Stimulated activated CD8-positive, alpha-beta memory T cell treated with anti-CD3 and anti-CD28 coated beads, Interleukin-2, amount 100 ng/mL, for 1 hour (primary cell): ENCODE measurements at places on chromosomes 6 and 20.

DNA sequence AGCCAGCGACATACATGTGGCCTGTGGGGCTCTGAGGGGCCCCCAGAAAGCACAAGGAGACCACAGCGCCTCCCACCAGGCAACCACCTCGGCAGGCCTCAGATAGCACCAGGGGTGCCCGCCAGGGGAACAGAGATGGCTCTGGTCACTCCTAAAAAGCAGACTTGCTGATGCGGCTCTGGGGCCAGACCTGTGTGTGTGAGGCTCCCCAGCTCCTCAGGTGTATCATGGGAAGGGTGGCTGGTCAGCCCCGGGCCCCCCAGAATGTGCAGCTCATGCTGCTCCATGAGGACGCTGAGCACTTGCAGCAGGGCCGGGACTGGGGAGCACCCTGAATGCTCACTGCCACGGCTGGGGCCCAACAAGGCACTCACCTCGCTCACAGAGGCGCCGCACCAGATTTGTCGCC, 60.2 kb downstream of the PYGB start:
- DNase-seq = no peak

DNA sequence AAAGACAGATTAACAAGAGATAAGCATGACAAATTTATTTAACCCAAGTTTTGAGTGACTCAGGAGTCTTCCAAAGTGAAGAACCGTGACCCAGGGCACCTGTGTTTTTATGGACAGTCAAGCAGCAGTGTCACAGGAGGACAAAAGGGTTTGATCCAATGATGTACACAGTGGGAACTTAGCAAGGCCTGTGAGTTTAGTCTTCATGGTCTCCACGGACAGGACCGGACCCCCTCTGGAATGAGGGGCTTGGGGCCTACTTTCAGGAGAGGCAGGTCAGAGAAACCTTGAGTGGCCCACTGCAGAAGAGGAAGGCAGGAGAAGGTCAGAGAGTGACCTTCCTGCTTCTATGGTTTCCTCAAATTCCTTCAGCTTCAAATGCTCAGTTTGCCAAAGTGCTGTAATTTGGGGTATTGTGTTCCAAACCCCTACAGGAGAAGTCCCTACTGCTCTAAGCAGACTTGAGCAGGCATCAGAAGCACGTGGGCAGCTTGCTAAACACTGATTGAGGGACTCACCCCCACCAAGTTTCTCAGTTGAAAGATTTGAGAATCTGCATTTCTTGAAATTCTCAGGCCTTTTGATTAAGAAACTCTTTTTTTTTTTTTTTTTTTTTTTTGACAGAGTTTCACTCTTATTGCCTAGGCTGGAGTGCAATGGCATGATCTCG, 26.4 kb upstream of the ZMYND8 start:
- no peak for DNase-seq

GRCh38 chr6:63689421-63689820, 53.8 kb downstream of the PHF3 start:
- no peak for DNase-seq

DNA sequence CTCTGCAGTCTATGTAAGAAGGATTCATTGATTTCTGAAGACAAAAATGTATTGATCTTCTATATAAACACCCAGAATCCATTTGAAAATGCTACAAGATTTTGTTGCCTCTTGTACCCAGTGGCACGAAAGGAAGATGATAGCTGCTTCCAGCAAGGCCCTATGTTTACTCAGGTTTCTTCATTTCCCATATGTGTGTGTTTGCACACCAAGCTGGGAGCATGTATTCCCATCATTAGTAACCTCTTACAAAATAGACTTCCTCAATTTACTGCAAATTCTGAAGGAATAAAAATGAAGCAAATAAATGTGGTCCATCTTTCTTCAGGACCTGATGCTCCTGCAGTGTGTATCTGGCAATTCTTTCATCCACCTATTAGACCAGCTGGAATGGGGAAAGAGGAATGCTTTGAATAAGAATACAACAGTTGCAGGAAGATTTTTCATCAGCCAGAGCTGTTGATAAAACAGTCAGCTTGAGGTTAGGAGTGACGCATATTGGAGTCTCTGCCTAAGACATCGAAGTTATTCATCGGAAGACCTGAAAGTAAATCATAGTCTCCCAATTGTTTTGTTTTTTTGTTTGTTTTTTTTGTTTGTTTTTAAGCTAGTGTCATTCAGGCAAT, 132.3 kb downstream of the PDE7B start:
- DNase-seq = no peak

GRCh38 chr20:53825282-53825681, 231.6 kb upstream of the ZNF217 start:
- no peak for DNase-seq

DNA sequence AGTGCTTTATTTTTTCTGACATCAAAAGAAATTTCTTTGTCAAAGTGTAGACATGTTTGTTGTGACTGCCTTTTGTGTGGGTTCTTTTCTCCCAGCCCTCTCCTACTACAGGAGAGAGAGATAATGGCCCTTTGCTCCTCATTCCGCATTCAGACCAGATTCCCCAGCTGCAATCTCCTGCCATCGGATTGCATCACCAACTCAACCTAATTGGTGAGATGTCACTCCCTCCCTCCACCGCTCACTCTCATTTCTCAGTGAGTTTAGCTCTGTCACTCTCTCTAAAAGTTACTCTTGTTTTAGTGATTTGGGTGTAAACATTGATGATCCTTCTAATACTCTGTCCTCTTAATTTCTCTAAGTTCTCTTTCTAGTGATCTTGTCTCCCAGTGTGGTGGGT, 22.7 kb downstream of the UTRN start:
- no peak for DNase-seq

DNA sequence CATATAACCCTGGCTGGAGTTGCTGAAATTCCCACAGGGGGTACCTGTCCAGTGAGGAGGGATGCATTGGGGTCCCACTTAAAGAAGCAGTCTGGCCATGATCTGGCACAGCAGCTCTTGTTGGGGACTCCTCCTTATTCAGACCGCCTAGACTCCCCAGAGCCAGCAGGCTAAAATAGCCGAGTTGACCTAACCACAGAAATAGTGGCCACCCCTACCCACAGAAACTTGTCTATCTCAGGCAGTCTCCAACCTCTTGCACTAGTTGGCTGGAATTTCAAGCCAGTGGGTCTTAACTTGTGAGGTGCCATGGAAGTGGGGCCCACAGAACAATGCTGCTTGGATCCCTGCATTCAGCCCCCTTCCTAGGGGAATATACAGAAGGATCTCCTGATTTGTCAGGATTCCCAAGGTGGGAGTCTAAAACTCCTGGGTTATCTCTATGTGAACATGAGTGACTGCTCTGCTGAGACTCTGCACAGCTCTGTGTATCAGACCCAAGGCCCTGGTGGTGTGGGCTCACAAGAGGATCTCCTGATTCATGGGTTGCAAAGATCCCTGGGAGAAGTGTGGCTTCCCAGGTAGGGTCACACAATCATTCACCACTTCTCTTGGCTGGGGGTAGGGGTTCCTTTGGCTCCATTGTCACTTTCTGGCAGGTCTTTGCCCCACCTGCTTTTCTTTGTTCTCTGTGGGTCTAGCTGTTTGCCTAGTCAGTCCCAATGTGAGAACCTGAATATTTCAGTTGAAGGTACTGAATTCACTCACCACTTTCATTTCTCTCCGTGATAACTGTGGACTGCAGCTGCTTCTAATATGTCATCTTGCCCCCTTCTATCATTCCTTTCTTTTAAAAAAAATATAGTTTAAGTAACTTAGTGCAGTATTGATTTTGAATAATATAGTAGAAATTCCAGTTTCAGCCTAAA, 65.5 kb upstream of the CLVS2 start:
- DNase-seq = no peak

- DNase-seq = no peak
These were observed 329.3 kb downstream of the NRN1 start for GRCh38 chr6:5677219-5678000.
